ENCODE measurements at places on chromosomes 6 and 20.
A peak's percentile ranks its signal among the peaks of the same experiment; 100 is the strongest.

GRCh38 chr20:52313341-52313963 lies 121.9 kb upstream of the ZFP64 start:
- DNase-seq, result peak; percentile 7

GRCh38 chr6:27562027-27562410 lies 89.1 kb upstream of the ZNF184 start:
- DNase-seq, result no peak

DNA sequence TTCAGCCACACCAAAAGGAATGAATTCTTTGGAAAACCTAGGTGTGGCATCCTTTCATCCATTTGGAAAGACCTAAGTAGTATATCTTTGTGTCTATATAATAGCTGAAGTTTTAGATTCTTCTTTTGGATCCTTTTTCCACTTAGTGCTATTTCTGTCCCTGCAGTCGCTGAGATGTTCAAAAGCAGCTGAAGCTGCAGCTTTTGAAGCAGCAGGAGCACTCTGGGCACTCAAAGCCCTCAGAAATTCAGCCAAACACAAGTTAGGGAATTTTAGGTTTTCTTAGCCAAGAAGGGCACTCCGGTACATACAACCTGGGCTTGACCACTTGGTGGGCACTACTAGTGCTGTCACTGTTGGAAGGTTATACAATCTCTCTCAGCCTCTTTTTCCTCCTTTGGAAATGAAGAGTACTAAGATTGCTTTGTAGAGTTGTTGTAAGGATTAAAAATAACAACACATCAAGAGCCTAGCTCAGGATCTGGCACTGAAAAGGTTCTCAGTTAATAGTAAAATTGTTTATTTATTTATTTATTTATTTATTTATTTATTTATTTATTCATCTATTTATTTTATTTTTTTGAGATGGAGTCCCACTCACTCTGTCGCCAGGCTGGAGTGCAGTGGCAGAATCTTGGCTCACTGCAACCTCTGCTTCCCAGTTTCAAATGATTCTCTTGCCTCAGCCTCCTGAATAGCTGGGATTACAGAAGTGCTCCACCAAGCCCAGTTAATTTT lies 71.9 kb upstream of the SLC22A16 start:
- no peak for DNase-seq

GRCh38 chr6:11969092-11969491 lies 43.0 kb upstream of the HIVEP1 start:
- DNase-seq, result peak; percentile 62

- DNase-seq, result no peak
These were observed 15.0 kb downstream of the EXOC2 start for GRCh38 chr6:677919-678318.

- no peak for DNase-seq
These were observed 13.4 kb upstream of the TP53TG5 start for GRCh38 chr20:45391559-45391958.

GRCh38 chr6:62039605-62040004 lies 246.4 kb downstream of the KHDRBS2 start:
- no peak for DNase-seq

DNA sequence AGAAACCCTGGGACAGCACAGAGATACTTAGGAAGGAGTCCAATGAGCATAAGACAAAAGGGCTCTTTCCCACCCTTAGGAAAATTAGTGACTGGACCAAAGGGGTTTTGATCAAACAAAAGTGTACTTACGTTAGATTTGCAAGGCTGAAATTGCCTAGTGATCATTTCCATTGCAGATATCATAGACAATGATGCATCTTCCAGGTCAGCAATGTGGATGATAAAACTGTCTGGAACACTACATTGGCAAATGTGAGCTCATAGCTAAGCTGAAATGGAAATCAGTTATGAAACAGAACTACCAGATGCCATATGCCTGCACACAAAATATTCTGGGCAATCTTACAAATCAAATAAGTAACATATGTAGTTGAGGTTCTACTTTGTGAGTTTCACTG lies 34.0 kb downstream of the LY86 start:
- DNase-seq, result no peak

DNA sequence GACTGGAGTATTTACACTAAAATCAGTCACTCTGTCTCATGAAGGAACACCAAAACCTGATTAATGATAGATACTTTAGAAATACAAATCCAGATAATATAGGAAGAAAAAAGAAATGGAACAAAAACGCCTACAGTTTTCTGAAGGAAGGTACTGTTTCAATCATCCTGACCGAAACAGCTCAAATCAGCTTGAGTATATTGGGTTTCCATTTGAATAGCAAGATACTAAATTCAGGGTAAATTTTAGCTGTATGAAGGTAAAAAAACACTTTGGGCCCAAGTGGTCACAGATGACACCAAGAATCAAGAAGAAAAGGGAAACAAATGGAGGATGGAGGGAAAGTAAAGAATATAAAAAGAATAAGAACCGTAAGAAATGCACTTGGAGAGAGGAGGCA lies 6.9 kb downstream of the ZSCAN23 start:
- DNase-seq, result no peak

- DNase-seq, result no peak
These were observed 212.7 kb downstream of the BCKDHB start for GRCh38 chr6:80319196-80319595.

DNA sequence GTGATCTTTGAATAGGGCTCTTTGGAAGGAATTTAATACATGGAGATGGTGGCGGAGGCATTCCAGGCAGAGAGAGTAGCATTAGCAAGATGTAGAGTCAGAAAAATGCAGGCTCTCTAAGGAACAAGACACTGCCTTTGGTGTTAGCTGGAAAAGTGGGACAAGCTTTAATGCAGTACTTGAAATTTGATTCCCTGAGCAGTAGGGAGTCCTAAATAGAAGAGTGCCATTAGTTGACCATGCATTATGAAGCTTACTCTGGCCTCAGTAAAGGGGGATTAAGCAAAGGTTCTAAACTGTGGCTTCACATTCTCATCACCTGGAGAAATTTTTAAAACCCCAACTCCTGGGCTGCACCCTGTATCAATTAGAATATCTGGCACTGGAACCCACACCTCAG lies 494.8 kb upstream of the SOX4 start:
- DNase-seq, result peak; percentile 30

- DNase-seq, result no peak
These were observed 416.2 kb upstream of the CDH4 start for GRCh38 chr20:60835876-60836275.

- no peak for DNase-seq
These were observed 37.9 kb upstream of the PCMTD2 start for GRCh38 chr20:64217539-64218221.

DNA sequence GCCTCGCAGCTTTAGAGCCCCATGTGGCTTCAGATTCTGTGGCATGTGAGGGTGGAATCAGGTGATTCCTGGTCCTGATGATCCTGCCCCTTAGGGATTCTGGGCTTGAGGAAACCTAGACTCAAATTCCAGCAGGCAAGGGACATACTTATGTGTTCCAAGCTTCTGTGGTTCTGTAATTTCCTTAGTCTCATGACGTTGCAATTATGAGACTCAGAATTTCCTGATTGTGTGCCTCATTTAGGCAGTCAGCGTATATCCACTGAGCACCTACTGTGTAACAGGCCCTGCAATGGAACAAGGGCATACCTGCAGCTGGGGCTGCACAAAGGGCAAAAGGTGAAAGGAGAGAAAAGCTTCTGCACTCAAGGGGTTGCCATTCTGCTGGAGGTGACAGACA lies 11.6 kb upstream of the BPIFB4 start:
- no peak for DNase-seq

DNA sequence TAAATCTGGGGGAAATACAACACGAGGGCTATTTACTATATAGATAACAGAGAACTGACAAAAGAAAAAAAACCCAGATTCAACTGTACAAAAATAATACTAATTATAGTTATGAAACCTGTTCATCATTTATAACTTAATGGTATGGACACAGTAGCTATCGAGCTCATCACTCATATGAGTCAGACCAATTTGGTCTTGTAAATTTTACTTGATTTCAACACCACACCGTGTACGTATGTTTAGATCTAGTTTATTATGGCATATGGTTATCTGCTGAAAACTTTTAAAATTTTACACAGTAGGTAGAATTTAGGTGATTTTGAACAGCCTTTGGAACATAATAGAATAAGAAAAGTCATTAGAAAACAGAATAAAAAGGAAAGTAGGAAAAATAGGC lies 5.5 kb downstream of the MYLK4 start:
- no peak for DNase-seq

DNA sequence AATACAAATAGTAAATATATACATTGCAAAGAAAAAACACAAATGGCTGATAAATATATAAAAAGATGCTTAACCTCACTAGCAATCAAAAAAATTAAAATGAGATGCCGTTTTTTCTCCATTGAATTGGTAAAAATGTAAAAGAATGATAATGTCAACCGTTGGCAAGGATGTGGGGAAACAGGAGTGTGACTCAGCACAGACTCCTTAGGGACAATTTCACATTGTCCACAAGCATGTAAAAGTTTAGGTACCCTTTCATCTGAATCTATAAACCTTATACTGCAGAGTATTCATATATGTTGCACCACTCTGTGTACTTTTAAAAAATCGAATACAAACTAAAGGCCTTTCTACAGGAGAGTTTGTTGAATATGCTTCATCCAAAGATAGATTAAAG lies 143.1 kb upstream of the RREB1 start:
- DNase-seq, result no peak

DNA sequence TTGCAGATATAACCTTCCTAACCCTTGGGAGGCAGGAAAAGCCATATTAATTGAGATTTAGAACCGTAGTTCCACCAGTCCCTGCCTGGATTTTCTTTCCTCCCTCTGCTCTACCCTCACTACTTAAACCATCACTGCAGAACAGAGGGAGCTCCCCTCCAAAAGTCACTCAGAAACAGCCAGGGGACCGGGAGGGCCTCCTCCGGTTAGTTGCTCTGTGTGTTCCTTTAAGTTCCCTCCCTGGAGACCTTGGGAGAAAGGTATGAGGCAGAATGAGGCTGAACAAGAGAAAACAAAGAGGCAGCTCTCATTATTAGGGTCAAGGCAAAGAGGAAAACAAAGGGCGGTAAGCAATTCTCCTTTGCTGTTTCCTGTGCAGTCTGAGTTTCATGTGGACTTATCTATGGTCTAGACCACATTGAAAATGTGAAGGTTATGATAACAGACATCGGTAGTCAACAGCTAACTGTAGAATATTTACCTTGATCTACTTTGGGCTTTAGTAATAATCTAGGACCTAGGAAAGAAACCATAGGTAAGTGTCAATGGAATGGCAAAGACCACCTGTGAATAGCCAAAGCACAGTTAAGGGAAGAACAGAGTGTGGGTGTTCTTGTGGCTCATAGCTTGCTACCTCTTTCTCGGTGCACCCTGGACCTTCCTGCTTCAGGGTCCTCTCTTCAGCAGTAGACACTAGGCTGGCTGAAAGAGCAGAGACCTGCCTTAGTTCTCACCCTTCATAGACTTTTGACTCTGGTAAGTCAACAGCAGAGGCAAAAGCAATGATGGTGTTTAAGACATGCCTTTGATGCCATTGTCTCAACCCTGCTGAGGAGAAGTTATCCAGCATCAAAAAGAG lies 250.9 kb upstream of the CITED2 start:
- DNase-seq, result no peak

- DNase-seq, result no peak
These were observed 262.2 kb upstream of the TAB2 start for GRCh38 chr6:149055195-149055899.

- DNase-seq, result peak; percentile 38
These were observed 1.5 kb downstream of the SIGLEC1 start for GRCh38 chr20:3710703-3711483.

DNA sequence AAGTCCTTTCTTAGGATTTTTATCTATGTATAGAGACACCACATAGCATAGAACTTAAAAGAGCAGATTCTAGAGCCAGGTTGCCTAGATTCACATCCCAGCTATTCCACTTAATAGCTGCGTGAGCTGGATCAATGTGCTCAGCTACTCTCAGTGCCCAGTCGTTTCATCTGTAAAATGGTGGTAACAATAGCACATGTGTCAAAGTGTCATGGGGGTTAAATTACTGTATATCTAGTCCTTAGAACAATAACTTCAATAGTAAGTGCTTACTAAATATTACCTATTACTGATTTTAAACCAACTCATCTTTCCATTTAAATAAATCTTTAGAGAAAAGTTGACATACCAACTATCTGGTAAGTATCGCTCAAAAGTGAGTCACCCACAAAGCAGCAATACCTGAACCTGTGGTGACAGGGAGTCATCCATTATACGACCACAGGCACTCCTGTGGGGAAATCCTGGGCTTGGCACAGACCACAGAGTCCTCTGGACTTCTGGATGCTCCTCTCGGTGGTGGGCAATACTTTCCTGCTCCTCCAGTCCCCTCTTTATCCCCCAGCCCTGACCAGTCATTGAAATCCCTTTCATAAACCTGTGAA lies 154.8 kb downstream of the PDSS2 start:
- DNase-seq, result peak; percentile 38

GRCh38 chr6:18148304-18149025 lies 6.4 kb downstream of the TPMT start:
- DNase-seq, result peak; percentile 83

DNA sequence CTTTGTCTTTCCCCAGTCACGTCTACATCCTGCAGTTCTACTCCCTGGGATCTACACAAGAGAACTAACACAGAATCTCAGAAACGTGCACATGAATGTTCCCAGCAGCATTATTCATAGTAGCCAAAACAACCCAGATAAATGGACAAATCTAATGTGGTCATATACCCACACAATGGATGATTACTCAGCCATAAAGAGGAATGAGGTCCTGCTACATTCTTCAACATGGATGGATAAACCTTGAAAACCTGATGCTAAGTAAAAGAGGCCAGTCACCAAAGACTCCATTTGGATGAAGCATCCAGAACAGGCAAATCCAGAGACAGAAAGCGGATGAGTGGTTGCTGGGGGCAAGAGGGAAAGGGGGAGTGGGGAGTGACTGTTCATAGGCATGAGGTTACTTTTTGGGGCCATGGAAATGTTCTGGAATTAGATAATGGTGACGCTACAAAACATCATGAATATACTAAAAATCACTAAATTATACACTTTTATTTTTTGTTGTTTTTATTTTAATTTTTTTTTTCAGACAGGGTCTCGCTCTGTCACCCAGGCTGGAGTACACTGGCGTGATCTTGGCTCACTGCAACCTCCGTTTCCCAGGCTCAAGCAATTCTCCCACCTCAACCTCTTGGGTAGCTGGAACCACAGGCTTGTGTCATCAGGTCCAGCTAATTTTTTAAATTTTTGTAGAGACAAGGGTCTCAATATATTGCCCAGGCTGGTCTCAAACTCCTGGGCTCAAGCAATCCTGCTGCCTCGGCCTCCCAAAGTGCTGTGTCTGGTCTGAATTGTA lies 50.8 kb upstream of the DSN1 start:
- peak; percentile 47 for DNase-seq
